ENCODE measurements at places on chromosomes 6 and 20.

DNA sequence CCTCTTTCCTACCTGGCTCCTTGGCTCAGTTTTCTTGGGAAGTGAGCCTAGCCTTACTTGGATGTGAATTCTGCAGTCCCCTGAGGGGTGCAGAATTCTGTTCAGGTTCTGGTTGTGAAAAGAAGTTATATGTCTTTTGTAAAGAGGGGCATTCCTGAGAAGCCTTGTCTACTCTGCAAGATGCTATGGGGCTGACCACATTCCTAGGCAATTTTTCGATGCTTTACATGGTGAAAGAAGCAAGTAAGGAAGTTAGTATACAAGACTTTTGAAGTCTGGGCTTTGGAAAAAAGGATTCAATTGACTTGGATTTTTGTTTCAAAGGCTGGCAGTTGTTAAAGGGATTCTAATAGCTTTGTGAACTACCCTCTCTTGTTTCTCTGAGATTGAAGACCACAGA lies 167.9 kb upstream of the STMND1 start:
- no peak for DNase-seq

DNA sequence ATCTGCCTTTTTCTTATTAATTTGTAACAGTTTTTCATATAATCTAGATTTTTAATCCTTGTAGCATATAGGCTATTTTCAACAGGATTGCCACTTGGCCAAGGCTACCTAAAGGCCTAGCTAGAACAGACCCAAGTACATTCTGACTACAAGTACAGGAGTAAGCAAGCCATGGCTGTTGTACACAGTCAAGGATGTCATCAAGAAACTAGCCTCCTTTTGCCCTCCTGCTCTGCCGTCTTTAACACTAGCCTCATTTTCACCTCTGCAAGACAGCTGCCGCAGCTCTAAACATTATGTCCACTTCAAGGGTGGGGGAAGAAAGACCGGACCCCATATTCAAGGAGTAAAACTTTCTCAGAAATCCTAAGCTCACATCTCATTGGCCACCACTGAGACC lies 45.1 kb downstream of the EPB41L2 start:
- no peak for DNase-seq

GRCh38 chr6:44235269-44235668 lies 11.6 kb upstream of the HSP90AB1 start:
- no peak for DNase-seq

- DNase-seq = no peak
These were observed 60.9 kb upstream of the TOP1 start for GRCh38 chr20:40967700-40968099.

DNA sequence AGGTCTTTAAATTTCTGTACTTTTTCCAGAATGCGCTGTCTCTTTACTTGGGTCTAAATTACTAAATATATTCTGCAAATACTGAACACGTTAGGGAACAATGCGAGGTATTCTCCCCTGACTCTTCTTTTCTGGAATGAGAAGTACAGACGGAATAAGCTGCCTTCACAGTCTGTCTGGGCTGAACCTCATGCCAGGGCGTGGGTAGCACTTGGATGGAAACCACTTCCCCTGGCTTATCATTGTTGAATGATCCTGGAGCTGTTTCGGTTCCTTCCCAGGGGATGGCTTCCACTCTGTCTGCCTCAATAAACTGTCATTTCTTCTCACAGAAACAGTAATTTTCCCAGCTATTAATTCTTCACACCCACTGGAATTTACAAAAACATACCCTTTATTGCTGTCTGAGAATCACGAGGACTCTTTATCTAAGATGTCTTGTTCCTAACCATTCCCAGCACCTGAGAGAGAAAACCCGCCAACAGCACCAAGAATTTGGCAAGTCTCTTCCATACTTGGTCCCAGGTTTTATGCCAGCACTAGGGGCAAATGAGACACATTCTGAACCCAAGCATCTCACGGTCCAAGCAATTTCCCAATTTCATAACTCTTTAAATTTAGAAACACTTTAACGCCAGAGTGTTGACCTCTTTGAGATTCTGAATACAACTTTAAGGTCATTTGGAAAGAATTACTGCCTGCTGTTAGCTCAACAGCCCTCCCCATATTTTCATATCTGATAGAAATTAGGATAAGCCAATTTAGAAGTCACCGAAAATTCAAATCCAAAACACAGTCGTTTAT lies 43.2 kb upstream of the ADGRF5 start:
- no peak for DNase-seq

DNA sequence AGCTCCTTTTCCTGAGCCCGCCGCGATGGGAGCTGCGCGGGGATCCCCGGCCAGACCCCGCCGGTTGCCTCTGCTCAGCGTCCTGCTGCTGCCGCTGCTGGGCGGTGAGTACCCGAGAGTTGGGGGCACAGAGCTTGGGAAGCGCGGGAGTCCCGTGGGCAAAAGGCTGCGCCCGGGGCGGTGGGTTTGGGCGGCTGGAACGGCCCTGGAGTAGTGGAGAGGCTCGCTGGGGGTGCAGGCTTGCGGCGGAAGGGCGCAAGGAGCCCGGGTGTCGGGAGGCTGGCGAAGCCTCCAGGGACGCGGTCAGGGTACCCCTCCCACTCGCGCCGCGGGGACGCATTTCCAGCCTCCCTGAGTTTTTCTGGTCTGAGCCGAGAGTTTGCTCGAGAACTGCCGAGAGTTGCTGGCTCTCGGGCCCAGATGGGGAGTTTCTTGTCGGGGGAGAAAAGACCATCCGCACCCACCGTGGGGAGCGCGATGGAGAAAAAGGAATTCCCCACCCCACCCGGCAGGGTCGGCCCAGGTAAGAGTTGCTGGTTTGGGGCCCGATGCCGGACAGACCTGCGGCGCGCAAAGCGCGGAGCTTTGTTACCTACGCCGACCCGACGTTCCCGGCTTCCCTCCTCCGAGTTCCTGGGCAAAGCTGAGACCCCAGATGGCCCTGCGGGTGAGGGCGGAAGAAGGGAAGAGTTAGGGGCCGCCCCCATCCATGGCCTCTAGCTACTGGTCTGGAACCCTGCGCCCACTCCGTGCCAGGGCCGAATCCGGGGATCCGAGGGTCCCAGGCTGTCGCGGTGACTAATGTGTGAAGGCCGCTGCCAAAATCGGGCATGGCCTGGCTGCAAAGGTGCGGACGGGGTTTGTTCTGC lies 584 bp downstream of the PTK7 start:
- no peak for DNase-seq

DNA sequence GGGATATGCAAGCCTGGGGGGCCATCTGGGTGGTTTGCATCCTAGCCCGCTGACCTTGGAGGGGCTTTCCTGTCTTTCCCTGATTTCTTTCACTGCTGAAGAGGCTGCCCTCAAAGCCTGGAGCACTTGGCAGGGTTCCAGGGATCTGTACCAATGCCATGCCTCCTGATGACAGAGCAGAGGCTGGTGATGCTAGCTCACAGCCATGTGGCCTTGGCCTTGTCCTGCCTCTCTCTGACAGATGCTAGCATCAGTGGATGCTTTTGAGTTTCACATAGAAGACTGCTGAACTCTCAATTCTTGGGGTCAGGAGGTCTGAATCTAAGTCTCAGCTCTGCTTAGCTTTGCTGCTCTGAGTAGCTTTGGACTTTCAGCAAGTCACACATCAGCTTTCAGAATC lies 21.9 kb upstream of the RREB1 start:
- DNase-seq = no peak

GRCh38 chr6:132568611-132569010 lies 1.5 kb upstream of the TAAR6 start:
- no peak for DNase-seq

All from HTR-8/SVneo (cell line).